GM12891 (cell line): ENCODE measurements at places on chromosomes 12 and 14.
A peak's percentile ranks its signal among the peaks of the same experiment; 100 is the strongest.

GRCh38 chr12:125455556-125455955 is 390.3 kb downstream of the AACS start:
- DNase-seq = no peak

DNA sequence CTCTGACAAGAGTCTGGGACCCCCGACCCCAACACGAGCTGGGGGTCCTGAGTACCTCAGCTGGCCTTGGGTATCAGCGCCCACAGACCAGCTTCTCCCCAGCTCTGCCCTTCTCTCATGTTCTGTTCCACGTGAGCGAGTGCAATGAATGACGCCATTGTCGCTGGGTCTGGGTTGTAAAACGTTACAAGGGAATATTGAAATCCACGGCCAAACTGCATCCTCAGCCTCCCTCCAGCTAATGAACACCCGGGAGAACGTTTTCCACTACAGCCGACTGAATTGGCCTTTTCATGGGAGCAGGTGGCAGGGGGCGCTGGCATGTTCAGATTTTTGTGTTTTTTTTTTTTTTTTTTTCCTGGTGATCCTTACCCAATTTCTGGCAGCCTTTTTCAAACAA is 34.7 kb downstream of the TBX5 start:
- no peak for DNase-seq

DNA sequence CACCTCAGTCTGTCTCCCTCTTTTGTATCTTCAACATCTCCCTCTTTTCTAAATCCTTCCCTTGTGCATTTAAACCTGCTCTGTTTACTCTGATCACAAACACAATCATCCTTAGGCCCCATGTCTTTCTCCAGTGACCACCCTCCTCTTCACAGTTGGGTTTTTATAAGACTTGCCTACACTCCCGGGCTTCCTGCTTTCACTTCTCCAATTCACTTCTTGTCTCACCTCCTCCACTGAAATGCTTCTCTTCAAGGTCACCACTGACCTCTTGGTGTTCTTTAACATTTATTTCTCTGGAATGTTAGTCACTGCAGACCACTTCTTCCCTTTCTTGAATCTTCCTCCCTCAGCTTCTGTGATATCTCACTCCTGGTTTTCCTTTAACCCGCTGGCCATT is 8.7 kb upstream of the SMCO2 start:
- DNase-seq = no peak

DNA sequence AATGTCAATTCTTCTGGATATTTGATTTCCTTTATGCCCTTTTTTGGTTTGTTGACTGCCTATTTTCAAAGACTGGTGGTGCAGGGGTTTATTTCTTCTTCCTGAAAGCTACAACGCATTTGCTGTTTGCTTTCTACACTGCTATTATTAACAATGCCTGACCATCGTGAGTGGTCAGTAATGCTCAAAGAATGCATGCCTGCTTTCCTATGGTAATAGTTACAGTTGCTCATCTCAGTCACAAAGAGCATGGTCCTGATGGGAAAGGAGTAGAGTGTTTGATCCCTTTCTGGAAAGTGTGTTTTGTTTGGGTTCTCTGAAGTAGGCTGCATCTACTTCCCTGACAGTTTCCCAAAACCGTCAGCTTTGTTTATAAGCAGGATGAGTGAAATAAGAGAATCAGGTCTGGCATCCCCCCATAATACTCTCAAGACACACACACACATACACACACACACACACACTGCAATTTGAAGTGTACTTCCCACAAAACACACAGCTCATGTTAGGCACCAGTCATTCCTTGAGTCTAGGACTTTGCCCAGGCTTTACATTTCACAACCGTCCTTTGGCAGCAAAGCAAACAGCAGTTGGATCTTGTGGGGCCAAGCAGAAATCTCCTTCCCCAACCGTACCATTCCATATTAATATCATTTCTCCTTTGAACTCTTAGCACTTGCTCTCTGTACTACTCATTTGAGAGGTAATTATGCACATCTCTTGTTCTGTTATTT is 56.6 kb downstream of the SUDS3 start:
- DNase-seq = no peak

GRCh38 chr12:130828895-130829294 is 10.2 kb downstream of the STX2 start:
- DNase-seq = no peak

GRCh38 chr14:73884438-73885190 is 2.0 kb upstream of the ZNF410 start:
- DNase-seq = no peak

GRCh38 chr12:55289999-55290398 is 6.4 kb downstream of the OR6C6 start:
- no peak for DNase-seq

DNA sequence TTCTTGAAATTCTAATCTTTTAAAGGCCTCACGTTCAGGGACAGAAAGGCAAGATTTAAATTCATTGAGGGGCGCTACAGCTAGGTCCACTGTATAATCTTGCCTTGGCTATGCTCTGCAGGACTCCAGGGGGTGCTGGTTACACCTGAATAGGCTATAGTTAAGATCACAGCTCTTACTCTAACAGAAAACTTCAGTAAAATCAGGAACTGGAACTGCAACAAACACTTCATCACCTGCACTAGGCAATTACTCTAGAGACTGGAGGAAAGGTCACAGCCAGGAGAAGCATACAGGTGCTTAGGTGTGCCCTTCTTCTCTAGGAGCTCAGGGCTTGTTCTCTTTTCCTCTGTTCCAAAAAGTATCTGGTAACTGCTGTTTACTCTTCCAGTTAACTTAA is 20.9 kb downstream of the SLCO1C1 start:
- peak; percentile 4 for DNase-seq

- no peak for DNase-seq
Measured at GRCh38 chr12:86194721-86195120, 61.5 kb downstream of the MGAT4C start.

- no peak for DNase-seq
Measured at GRCh38 chr14:92800525-92800924, 6.4 kb downstream of the GOLGA5 start.

- DNase-seq = no peak
Measured at GRCh38 chr12:78696267-78696666, 168.3 kb upstream of the SYT1 start.

DNA sequence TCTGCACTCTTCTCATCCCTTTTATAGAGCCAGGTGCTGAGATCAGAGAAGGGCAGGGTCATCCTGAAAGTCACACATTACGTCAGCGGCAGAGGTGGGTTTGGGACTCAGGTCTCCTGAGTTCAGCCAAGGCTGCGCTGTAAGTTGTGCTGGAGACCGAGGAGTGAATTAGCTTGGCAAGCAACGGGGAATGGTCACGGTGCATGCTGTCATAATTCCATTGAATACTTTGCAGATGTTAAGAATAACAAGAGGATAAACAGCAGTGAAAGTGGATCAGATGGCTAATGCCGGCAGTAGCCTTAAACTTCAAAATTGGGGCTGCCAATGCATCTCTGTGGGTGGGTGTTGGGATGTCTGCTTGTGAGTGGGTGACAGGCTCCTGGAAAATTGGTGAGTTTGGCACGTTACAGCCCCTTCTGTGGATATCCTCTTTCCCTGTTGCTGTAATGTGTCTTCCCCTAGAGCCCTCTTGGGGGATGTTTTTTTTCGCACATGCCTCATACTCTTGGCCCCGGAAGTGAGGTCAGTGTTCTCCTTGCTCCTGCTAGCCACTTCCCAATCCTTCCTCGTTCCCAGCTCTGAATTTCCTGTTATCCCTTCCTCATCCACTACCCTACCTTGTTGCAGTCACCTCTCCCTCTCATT is 287.1 kb upstream of the SRRM4 start:
- no peak for DNase-seq

DNA sequence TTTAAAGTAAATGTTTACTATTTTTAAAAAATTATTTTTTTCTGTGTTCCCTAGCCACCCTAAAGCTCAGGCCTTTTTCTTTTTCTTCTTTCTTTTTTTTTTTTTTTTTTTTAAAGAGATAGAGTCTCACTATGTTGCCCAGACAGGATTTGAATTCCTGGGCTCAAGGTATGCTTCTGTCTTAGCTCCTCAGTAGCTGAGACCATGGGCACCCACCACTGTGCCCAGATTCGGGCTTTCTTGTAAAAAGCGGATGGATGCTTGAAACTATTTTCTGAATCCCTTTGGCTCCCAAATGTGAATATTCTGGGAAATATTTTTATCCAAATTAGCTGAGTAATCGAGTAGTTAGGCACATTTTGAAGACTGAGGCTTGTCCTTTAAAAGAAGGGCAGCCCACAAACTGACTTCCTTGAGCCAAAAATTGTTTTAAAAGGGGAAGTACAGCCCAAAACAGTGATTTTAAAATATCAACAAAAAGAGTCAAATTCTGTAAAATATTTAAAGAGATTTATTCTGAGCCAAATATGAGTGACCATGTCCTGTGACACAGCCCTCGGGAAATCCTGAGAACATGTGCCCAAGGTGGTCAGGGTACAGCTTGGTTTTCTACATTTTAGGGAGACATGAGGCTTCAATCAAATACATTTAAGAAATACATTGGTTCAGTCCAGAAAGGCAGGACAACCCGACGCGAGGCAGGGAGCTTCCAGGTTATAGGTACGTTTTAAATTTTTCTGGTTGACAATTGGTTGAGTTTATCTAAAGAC is 28.8 kb upstream of the HIGD1C start:
- no peak for DNase-seq

DNA sequence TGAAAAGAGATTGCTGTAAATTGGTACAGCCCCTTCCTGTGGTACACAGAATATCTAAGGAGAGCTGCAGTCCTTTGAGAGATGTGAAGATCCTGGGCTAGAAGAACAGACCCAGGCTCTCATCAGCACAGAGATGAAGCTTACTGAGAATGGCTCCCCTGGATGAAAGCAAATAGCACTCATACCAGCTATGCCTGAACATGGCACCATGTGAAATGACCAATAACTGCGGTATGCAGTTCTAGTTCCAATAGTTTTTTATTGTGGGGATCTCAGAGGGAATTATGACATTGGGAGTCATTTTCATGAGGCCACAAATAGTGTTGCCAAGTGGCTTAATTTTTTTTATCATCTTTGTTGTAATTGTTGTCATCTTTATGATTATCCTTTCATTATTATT is 15.4 kb upstream of the TRHDE start:
- no peak for DNase-seq
